Activated CD4-positive, alpha-beta T cell treated with anti-CD3 and anti-CD28 coated beads, Interleukin-2, amount 10 ng/mL, durations not matched to agents 24 days and 14 days (primary cell): ENCODE measurements at places on chromosomes 4 and X. TPM values are rescaled to one million over a fixed set of nuclear protein-coding genes. Genes with fewer than 3 reads are reported as not detected.

DCAF4L1 gene
- total RNA-seq, result 0.19 and 0.21 TPM in 2 replicates

PNMA5 gene
- total RNA-seq, result not detected in 2 replicates

TBC1D14 gene
- total RNA-seq, result 47.2 and 47.3 TPM in 2 replicates

RADX gene
- 5.7 and 7.4 TPM in 2 replicates for total RNA-seq

MAGEB2 gene
- total RNA-seq, result not detected in 2 replicates

TCEAL6 gene
- not detected in 2 replicates for total RNA-seq

- peaks cover 1% of the 10 kb centered on the region for H3K36me3 ChIP-seq
- H3K4me3 ChIP-seq, result peak overlapping the region; percentile 30
- DNase-seq, result no peak
- peaks cover 35% of the 10 kb centered on the region for H3K27me3 ChIP-seq
- peaks cover 17% of the 10 kb centered on the region for H3K4me1 ChIP-seq
- peak overlapping the region; percentile 31 for H3K27ac ChIP-seq
Measured at GRCh38 chr4:176193938-176194337, 1.4 kb downstream of the SPATA4 start.

DNA sequence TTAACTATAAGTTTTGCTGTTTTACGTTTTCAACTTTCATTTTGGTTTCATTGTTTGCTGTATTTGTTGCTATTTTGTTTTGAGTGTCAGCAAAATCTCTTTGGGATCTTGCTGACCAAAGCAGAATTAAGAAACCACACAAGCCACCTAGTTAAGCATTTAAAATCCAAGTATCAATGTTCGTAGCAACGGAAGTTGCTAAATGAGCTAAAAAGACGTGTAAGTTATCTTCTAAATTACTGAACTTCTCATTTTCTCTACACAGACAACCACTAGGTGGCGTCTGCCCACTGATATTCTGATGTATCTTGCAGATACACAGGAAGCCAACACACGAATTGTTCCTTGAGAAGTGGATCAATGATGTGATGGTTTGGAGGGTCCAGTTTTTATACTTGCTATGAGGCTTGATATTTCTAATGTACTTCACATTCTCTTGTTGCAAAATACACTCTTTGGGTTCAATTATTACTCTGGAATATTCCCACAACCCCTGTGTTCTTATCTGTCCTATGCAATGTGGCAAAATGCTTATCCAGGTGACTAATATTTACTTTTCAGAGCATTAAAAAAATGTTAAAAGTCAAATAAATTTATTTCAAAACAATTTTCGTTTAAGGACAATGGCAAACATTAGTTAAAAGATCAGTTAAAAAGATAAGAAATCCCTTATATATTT, 250.5 kb downstream of the TECRL start:
- H3K27me3 ChIP-seq, result no peaks in the 10 kb centered on the region
- no peaks in the 10 kb centered on the region for H3K36me3 ChIP-seq
- no peak overlapping the region for H3K27ac ChIP-seq

GRCh38 chr4:102807345-102807744, 20.0 kb downstream of the UBE2D3 start:
- no peaks in the 10 kb centered on the region for H3K27me3 ChIP-seq
- peaks cover 40% of the 10 kb centered on the region for H3K4me1 ChIP-seq
- no peak overlapping the region for H3K27ac ChIP-seq
- H3K4me3 ChIP-seq, result no peak overlapping the region
- H3K36me3 ChIP-seq, result peaks cover 66% of the 10 kb centered on the region

DNA sequence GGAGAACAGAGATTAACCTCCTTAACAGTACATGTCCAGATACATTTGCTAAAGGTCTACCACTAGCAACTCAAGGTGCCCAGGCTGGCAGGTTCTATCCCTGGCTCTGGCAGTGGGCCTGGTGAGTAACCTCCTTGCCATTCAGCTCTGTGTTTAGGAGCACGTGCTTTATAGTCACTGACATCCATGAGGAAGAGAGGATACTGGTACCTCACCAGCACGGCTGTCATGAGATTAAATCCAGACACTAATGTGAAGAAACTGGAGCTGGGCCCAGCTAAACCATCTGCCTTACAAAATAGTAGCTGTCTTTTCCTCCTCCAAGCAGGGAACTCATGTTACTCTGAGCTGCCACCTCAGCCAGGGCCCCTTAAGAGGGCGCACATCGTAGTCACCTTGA, 45.3 kb downstream of the GPRASP3 start:
- DNase-seq, result no peak
- H3K27me3 ChIP-seq, result no peaks in the 10 kb centered on the region
- no peak overlapping the region for H3K27ac ChIP-seq
- H3K36me3 ChIP-seq, result peaks cover 2% of the 10 kb centered on the region

DNA sequence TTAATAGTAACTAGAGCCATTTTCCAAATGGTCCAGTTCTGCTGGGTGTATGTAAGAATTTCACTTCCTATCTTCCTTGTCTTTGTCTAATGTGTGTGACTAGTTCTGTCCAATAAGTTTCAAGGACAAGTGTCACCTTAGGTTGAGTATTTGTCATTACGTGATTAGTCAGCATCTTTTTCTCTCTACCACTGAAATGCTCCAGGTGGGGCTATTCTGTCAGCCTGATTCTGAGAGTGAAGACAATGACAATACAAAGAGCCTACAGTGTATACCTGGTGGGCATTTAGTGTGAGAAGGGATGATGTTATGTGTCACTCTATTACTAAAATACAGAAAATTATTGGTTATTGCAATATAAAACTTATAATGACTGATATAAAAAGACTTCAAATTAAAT, 876.3 kb downstream of the C4orf33 start:
- no peaks in the 10 kb centered on the region for H3K4me1 ChIP-seq
- no peak for DNase-seq
- no peak overlapping the region for H3K4me3 ChIP-seq
- H3K36me3 ChIP-seq, result no peaks in the 10 kb centered on the region

- H3K36me3 ChIP-seq, result no peaks in the 10 kb centered on the region
- no peak overlapping the region for H3K27ac ChIP-seq
- no peaks in the 10 kb centered on the region for H3K4me1 ChIP-seq
Measured at GRCh38 chr4:145196747-145197146, 16.4 kb upstream of the OTUD4 start.

DNA sequence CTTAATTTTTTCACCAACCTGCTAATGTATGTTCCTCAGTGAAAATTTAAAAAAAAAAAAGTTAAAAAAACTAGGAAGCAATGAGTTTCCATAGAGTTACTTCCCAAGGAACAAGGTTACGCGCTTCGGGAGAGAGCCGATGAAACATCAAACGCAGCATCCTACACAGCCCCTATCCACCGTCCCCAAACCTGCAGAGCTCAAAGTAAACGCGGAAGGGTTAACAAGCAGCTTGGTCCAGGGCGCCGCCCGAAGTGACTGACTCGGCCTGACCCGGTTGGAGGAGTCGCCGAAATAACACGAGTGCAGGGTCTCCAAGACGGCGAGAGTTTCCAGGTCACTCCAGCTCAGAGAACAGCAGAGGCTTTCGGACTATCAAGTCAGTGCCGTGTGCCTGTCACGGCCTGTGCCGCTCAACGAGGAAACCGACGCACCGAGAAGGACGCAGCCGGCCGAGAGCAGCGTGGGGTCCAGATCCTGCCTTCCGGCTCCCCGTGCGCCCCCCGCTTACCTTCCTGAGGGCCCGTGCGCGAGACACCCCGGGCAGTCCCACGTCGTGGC, 512 bp downstream of the NOP14 start:
- H3K4me3 ChIP-seq, result peak overlapping the region; percentile 87
- DNase-seq, result no peak
- peaks cover 35% of the 10 kb centered on the region for H3K36me3 ChIP-seq
- peaks cover 28% of the 10 kb centered on the region for H3K4me1 ChIP-seq

- no peaks in the 10 kb centered on the region for H3K36me3 ChIP-seq
- no peaks in the 10 kb centered on the region for H3K27me3 ChIP-seq
- no peak for DNase-seq
- no peak overlapping the region for H3K4me3 ChIP-seq
Measured at GRCh38 chr4:36046026-36046425, 198.3 kb downstream of the ARAP2 start.

DNA sequence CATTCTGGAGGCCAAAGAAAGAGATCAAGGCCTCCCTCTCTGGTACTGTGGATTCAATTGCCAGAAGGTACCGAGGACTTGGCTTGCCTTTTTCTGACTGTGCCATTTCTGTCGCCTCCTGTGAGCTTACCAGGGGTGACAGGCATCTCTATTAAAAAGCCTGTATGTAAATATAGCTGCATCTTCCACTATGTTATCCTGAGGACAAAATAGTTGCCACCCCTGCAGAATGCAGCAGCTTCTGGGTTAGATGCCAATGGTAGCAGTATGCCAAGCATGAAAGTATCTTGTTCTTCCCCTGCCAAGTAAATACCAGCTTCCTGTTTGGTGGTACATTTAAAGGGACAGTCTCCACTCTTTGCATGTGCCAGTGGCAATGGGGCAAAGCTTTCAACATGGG, 10.7 kb downstream of the TRPC5OS start:
- H3K4me1 ChIP-seq, result no peaks in the 10 kb centered on the region
- no peak overlapping the region for H3K27ac ChIP-seq
- no peaks in the 10 kb centered on the region for H3K36me3 ChIP-seq
- DNase-seq, result no peak

DNA sequence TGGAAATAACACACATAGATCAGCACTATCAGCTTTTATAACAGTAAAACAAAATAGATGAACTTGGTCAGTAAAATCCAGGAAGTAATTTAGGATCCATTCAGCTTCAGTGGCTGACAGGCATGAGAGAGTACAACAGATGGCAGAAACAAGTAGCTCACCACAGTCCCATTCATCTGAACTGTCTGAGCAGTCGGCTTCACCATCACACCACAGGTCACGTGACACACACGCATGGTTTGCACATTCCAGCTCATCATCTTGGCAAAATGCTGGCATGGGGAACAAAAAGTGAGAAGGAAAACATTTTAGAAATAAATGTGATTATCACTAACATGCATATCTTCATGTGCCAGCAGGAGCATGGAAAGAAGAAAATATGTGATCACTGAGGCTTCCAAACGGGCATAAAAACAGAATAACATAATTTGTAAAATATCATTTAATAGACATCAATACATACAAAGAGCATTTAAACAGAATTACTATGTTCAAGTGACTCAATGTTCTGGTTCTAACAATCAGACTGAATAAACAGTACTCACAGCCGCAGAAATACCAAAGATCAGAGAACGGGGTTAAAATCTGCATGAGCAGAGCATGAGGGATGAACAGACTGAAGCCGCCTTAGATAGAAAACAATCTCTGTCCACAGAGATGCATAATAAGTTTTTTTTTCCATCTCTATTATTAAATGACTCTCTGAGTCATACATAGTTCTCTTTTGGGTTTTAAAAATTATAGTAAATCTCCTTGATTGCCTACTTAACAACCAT, 158.1 kb downstream of the ATP10D start:
- no peaks in the 10 kb centered on the region for H3K36me3 ChIP-seq
- no peak overlapping the region for H3K27ac ChIP-seq
- H3K4me1 ChIP-seq, result no peaks in the 10 kb centered on the region
- peaks cover 6% of the 10 kb centered on the region for H3K27me3 ChIP-seq
- no peak overlapping the region for H3K4me3 ChIP-seq

DNA sequence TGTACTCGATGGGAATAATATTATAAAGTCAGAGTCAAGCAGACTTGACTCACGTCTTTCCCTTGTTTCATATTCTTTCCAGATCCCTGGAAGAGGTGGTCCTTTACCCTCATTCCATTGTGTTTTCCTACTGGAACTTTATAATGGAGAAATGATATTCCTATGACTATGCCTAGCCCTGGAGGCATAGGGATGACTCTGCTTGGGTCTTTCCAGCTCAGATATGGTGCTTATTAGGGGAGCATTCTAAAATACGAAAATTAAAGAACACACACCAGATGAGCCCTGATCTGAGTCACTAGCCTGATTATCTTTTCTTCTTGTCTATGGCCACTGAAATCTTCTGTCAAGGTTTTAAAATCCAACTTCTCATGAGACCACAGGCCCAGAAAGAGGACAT, 231.4 kb downstream of the ANKRD50 start:
- H3K36me3 ChIP-seq, result no peaks in the 10 kb centered on the region
- no peak for DNase-seq
- no peak overlapping the region for H3K4me3 ChIP-seq

- no peak overlapping the region for H3K4me3 ChIP-seq
- DNase-seq, result no peak
- no peaks in the 10 kb centered on the region for H3K36me3 ChIP-seq
- no peaks in the 10 kb centered on the region for H3K4me1 ChIP-seq
- no peak overlapping the region for H3K27ac ChIP-seq
- H3K27me3 ChIP-seq, result no peaks in the 10 kb centered on the region
Measured at GRCh38 chr4:138189206-138189605, 52.9 kb downstream of the SLC7A11 start.
